ENCODE measurements at places on chromosomes 7 and 10.
A peak's percentile ranks its signal among the peaks of the same experiment; 100 is the strongest.

DNA sequence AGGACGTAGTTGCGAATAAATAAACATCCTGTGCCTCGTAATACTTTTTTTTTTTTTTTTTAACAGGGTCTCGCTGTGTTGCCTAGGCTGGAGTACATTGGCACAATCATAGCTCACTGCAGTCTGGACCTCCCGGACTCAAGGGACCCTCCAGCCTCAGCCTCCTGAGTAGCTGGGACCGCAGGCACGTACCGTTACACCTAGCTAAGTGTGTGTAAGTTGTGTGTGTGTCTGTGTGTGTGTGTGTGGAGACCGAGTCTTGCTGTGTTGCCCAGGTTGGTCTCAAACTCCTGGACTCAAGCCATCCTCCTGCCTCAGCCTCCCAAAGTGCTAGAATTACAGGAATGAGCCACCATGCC is 573 bp upstream of the PON2 start:
- no peak for DNase-seq

DNA sequence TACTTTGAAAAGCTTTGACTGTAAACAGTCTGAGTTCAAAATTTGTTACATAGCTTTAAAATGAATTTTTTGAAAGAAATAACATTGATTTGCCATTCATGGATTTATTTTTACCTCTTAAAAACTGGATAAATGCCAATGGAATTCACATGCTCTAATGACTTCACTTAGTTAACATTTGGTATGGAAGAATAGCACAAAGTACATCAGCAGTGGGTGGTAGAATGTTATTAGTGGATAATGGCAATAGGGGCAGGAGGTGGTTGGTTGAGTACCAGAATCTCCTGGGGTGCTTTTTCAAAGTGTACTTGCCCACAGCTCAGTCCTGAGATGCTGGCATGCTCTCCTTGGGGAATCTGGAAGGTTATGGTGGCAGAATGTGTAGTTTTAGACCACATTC is 4.7 kb downstream of the PPP1R9A start:
- no peak for DNase-seq

DNA sequence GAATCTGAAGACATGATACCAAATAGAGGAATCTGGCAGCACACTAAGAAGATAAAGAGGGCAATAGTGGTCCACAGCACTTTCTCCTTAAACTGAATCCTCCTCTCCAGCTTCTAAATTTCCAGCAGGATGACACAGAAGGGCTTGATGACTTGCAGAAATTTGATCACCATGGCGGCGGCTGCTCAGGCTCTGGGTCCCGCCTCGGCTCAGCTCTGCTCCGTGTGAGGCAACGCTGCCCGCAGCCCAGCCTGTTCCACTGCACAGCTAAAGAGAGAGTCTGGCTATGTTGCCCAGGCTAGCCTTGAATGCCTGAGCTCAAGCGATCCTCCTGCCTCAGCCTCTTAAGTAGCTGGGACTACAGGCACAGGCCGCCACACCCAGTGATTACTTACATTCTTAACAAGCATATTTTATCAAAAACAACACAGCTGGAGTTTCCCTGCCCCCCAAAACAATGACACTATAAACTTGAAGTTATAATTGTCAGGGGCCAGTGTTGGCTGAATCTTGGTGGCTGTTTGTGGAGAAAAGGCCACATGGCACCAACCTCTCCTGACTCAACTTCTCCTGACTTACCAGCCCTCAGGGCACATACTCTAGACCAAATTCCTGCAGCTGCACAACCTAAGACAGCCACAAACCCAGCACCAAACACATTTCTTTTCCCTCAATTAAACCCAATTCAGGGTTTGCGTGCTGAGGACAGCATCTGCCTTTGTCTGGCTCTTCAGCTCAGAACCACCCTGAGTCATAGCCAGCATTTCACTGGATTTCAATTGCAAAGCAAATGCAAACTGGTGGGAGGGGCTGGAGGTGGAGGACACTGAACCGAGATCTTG is 11.6 kb upstream of the TNPO3 start:
- no peak for DNase-seq

GRCh38 chr7:55438085-55438756 is 73.1 kb downstream of the LANCL2 start:
- DNase-seq: no peak

GRCh38 chr7:50603287-50603686 is 38.1 kb upstream of the DDC start:
- DNase-seq: no peak

DNA sequence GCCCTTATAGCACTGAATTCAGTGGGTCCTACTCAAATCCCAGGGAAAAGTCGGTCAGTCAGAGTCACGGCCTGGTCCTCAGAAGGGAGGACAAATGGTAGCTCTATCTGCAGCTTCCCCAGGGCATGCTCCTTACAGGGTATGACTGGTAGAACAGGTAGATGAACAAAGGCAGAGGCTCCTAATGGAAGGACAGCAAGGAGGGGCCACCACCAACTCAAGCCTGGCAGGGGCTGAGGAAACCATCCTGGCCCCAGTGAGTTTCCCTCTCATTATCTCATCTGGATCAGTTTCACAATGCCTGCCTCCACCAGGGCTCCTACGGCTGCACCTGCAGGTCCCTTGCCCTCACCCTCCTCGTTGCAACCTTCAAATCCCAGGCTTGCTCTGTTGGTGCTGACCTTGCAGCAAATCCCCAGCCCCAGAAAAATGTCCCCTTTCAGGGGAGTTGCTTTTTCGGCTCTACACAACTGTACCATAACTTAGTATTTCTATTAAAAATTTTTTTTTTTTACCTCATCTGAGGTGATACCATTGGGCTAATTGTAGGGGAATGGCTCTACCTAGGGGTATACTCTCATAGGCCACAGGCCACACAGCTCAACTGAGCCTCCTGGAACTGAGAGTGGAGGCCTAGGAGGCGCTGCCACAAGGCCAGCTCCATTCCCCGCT is 2.4 kb upstream of the MYO1G start:
- no peak for DNase-seq

- no peak for DNase-seq
Measured at GRCh38 chr10:127048630-127049029, 143.4 kb downstream of the DOCK1 start.

DNA sequence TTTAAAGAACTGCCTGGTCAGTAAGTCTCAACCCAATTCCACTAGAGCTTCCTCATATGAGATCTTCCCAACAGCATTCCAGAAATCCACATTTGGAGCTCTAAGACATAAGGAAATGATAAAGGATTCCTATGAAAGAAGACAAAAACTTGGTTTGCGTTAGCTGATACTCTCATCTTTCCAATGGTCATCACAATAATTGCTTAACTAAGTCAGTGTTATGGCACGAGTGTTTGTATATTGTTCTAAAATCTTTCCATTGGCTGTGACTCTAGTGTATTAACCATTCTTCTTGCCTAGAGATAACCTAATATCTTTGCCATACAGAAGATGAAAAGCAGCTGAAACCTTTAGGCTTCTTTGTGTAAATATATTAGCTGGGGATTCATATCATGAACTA is 289.0 kb downstream of the SNX13 start:
- no peak for DNase-seq

DNA sequence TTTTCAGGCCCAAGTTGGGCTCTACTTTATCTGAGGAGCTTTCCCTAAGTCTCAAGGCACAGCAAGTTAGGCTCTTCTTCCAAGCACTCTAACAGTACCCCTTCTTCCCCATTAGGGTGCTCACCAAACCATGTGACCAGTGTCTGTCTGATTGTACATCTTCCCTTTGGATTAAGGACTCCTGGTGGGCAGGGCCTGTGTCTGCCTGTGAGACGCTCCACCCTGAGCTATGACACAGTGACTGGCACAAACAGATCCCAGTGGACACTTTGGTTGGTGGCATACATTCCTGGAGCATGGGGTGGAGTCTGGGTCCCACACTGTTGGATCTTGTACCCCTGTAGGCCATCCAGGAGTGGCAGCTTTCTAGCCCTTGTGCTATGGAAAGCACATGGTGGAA is 23.8 kb downstream of the PLPP4 start:
- no peak for DNase-seq

- no peak for DNase-seq
Measured at GRCh38 chr7:120091807-120092206, 181.2 kb upstream of the KCND2 start.

DNA sequence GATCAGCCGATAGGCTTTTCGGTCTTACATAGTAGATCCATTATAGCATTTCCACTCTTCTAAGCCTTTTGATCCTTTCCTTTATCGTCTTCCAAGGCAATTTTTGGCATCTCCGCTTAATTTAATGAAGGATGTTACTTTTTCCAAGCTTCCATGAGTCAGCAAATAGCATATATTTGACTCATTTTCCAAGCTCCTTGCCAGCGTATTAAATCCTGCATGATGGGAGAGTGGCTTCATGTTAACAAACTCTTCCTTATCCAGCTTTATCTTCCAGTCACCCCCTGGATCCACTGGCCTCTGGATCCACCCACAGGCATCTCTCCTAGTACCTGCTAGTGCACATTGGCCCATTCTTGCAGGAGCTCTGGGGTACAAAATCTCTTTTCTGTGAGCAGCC is 13.0 kb downstream of the OR9A2 start:
- no peak for DNase-seq

- DNase-seq: peak; percentile 9
Measured at GRCh38 chr7:150931199-150931869, 46.8 kb downstream of the KCNH2 start.

- DNase-seq: no peak
Measured at GRCh38 chr7:137695942-137696341, 150.8 kb downstream of the DGKI start.

GRCh38 chr10:129466703-129467358 is at the start of gene MGMT:
Gene MGMT, plus strand, starts transcription at chr10:129467241.
- peak; percentile 98 for DNase-seq

- DNase-seq: no peak
Measured at GRCh38 chr10:21166557-21167287, 269.6 kb upstream of the NEBL start.

DNA sequence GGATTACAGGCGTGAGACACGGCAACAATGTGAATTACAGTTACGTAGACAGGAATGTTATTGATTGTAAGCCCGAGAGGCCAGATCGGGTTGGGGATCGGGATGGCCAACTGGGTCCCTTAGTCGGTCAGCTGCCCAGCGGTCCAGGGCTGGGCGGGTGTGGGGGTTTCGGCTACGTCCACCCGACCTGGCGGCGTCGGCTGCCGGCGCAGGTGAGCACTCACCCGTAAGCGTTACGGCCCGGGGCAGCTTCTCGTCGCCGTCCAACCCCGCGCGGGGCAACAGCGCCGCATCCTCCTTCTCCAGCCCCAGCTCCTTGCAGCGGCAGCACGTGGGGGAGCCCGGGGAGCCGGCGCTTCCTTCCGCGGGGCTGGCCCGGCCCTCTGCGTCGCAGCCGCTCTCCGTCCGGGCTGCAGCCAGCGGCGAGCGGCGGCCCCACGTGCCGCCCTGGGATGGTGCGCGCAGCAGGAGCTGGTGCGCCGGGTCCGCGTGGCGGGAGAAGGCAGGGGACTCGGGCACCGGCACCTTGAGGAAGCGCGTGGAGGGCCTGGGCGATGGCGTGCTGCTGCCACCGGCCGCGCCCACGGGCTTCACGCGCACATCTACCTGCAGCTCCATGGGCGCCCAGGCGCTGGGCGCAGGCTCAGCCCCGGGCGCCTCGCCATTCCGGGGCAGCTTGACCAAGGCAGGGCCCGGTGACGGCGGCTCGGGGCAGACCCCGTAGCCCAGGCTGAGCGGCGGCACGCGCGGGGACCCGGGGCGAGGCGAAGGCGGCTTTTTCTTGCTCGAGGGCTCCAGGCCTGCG is 609 bp downstream of the KLRG2 start:
- no peak for DNase-seq

GRCh38 chr7:16875861-16876260 is 5.9 kb downstream of the AGR3 start:
- DNase-seq: no peak

DNA sequence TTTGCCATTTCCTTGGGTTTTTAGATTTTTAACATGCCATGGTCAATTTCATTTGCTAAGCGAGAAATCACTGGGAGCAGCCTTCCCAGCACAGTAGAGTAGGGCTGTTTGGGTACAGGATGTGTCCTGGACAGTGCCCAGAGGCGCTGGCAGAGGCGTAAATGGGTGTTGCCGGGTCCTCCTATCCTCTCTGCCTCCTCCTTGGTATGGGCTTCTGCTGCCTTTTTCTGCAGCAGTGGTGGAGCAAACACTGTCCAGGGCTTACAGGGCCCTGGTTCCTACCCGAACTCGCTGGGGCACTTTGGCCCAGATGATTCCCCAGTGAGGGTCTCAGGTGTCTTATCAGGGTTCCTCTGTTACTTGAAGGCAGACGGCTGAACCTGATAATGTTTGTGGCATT is 298.3 kb downstream of the RPS24 start:
- DNase-seq: no peak

GRCh38 chr7:158782761-158783401 is 46.4 kb downstream of the ESYT2 start:
- DNase-seq: no peak

GRCh38 chr7:105982388-105982787 is 19.3 kb downstream of the CDHR3 start:
- DNase-seq: no peak

DNA sequence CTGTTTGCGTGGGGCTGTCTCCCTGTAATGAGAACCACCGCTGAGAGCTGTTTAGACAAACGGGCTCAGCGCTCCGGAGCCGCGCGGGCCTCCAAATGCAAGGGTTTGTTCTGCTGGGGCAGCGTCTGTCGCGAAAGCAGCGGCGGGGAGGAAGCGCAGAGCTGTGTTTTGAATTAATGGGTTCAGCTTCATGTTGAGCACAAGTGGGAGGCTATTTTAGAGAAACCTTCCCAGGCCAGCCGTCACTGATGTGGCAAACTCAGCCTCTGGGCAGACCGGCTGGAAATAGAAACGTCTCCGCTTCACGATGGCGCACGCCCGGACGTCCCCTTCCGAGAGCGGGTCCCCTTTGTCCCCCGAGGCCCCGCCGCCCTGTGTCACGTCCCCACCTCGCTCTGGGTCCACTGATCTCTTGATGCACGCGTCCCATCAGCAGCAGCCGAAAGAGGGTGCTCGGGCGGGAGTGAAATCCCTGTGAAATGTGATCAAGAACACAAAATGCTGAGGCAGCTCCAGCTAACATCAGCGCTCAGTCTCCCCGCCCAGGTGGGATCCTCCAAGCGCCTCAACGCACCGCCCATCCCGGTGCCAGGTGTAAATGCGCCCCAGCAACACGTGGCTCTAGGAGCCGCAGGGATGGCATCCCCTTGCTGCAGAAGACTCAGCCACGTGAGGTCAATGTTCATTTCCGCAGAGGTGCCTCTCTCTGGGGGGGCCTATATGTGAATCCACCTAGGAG is 44.9 kb downstream of the BAMBI start:
- no peak for DNase-seq

Data from effector CD8-positive, alpha-beta T cell (primary cell).